ENCODE measurements at places on chromosomes 5 and 9. TPM values are rescaled to one million over a fixed set of nuclear protein-coding genes. Genes with fewer than 3 reads are reported as not detected.

The SARDH gene
- 0.49 TPM for total RNA-seq

The RANBP3L gene
- not detected for total RNA-seq

The SHISAL2B gene
- not detected for total RNA-seq

The RPL37 gene
- 53.1 TPM for total RNA-seq

The BARHL1 gene
- total RNA-seq = not detected

The ANKRD31 gene
- total RNA-seq = not detected

Measured in mesangial cell (primary cell).